ENCODE measurements at places on chromosomes 16 and 17. TPM values are rescaled to one million over a fixed set of nuclear protein-coding genes. Genes with fewer than 3 reads are reported as not detected.

DNA sequence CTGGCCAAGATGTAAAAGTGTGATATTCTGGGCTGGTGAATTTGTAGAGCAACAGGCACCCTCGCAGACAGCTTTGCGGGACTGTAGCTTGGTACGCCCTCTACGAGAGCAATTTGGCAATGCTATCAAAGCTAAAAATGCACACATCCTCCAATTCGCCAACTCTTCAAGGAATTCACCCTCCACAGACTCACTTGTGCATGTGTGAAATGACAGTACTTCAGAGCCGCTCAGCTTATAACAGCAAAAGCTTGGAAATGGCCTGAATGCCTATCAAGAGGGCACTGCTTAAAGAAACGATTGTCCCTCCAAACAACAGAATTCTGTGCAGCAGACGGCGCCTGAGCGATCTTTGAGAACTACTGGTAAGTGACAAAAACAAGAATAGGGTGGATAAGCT, 130.8 kb downstream of the SDK2 start:
- peaks cover 76% of the 10 kb centered on the region for H3K27me3 ChIP-seq
- no peaks in the 10 kb centered on the region for H3K4me1 ChIP-seq
- H3K27ac ChIP-seq, result no peak overlapping the region
- no peak overlapping the region for H3K4me3 ChIP-seq
- H3K36me3 ChIP-seq, result no peaks in the 10 kb centered on the region

DNA sequence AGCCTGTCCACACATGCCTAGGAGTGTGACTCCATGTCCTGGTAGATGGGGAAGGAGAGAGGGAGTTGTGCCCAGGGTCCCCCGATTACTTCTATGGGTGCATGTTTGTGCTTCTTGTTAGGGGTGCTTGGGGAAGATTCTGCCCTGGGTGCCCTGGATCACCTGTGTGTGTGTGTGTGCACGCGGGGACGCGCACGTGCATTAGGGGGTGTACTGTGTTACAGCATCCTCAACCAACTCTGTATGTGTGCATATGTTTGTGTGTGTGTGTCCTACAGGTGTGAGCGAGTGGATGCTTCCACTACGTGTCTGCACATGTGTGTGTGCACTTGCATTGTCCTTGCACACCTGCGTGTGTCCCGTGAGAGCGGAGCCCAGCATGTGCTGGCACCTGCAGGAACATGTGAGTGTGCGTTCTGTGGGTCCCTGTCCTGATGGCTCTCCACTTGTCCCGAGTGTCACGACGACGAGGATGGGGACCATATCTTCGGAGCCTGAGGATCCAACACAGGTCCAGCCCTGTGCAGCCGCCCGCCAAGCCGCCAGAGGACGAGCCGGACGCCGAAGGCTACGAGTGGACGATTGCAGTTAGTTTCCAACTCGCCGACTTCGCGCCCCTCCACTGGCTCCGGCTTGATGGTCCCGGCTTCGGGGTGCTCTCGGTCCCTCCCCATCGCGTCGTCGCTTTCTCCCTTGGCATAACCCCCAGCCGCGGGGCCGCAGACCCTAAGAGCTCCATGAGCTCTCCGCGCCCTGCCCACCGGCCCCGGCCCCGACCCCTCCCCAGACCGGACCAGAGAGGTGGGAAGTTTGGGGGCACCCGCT, 6.0 kb upstream of the TBC1D3B start:
- no peaks in the 10 kb centered on the region for H3K36me3 ChIP-seq
- no peaks in the 10 kb centered on the region for H3K4me1 ChIP-seq
- no peak for DNase-seq
- H3K27me3 ChIP-seq, result peaks cover 39% of the 10 kb centered on the region
- H3K27ac ChIP-seq, result no peak overlapping the region

GRCh38 chr16:56732366-56732765, 2.4 kb downstream of the NUP93 start:
- H3K27ac ChIP-seq, result no peak overlapping the region
- no peak overlapping the region for H3K4me3 ChIP-seq
- H3K36me3 ChIP-seq, result no peaks in the 10 kb centered on the region

DNA sequence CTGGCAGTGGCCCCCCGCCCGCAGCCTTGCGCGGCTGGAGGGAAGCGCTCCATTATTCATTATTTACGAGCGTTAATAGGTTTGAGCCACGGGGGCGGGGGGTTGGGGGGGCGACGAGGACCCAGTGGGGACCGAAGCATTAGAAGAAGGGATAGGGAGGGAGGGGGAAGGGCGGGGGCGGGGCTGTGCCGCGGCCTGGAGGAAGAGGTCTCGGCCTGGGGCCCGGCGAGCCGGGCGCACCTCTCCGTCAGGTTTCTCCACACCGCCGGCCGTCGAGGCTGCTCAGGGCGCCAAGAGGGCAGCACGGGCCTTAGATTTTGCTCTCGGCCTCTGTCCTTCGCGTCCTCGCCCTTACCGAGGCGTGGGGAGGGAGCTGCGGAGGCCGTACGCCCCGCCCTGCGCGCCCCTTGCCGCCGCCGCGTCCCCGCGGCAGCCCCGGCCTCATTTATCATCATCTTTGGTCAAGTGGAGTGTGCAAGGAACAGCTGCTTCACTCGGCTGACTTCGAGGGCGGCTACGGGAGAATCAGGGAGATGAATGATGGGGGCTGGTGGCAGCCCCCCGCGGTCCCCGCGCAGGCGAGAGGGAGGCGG, 54.2 kb downstream of the SREBF1 start:
- no peak for DNase-seq
- peak overlapping the region; percentile 74 for H3K4me3 ChIP-seq
- H3K36me3 ChIP-seq, result no peaks in the 10 kb centered on the region
- peak overlapping the region; percentile 16 for H3K27ac ChIP-seq
- H3K27me3 ChIP-seq, result no peaks in the 10 kb centered on the region

GRCh38 chr17:70702683-70703255, 533.4 kb downstream of the KCNJ2 start:
- no peaks in the 10 kb centered on the region for H3K36me3 ChIP-seq
- H3K27me3 ChIP-seq, result no peaks in the 10 kb centered on the region
- no peak overlapping the region for H3K4me3 ChIP-seq
- DNase-seq, result no peak
- H3K4me1 ChIP-seq, result no peaks in the 10 kb centered on the region
- H3K27ac ChIP-seq, result no peak overlapping the region

- H3K27me3 ChIP-seq, result no peaks in the 10 kb centered on the region
- no peak overlapping the region for H3K4me3 ChIP-seq
- DNase-seq, result peak; percentile 72
Measured at GRCh38 chr16:27179500-27180072, 23.7 kb upstream of the KDM8 start.

- no peaks in the 10 kb centered on the region for H3K36me3 ChIP-seq
- no peaks in the 10 kb centered on the region for H3K4me1 ChIP-seq
- DNase-seq, result no peak
- H3K27ac ChIP-seq, result no peak overlapping the region
- peaks cover 78% of the 10 kb centered on the region for H3K27me3 ChIP-seq
Measured at GRCh38 chr16:66231452-66232160, 134.9 kb upstream of the CDH5 start.

DNA sequence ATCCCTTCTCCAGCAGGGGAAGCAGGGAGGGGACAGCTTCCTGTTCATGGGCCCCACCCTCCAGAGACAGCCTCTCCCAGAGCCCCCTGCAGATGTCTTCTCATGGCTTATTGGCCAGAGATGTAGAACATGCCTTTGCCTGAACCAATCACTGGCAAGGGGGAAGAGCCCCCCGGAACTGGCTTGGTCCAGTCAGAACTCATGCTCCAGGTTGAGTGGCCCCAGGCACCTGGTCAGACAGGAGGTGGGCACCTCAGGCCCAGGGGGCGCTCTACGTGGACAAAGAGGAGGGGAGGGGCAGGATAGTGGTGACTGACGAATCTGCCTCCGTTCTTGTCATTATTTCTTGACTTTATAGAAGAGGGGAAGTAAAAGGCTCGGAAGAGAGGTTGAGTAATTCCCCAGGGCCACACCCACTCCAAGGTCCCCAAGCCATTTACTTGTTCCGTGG, 23.6 kb downstream of the RAB11FIP4 start:
- H3K4me3 ChIP-seq, result no peak overlapping the region
- no peaks in the 10 kb centered on the region for H3K36me3 ChIP-seq
- no peak overlapping the region for H3K27ac ChIP-seq
- peaks cover 25% of the 10 kb centered on the region for H3K27me3 ChIP-seq
- H3K4me1 ChIP-seq, result peaks cover 32% of the 10 kb centered on the region

DNA sequence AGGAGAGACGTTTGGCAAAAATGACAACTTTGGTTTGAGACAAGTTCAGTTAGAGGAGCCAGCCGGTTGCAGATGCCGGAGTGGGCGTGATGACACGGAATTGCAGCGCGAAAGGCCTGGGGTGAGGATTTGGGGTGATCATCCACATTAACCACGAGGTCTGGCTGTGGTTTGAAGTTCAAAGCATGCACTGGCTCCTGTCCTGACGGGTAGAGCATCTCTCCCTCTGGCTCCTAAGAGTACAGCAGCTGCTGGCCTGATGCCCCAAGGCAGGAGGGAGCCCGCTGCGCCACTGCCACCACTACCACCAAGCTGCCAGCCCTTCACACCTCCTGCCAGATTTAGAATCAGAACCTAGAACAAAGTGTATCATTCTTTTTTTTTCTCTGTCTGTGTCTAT, 3.7 kb downstream of the RHBDL3 start:
- no peak overlapping the region for H3K27ac ChIP-seq
- H3K4me1 ChIP-seq, result peaks cover 23% of the 10 kb centered on the region
- H3K27me3 ChIP-seq, result peaks cover 16% of the 10 kb centered on the region
- no peak overlapping the region for H3K4me3 ChIP-seq
- no peak for DNase-seq

- no peaks in the 10 kb centered on the region for H3K27me3 ChIP-seq
- no peak for DNase-seq
- H3K36me3 ChIP-seq, result no peaks in the 10 kb centered on the region
- H3K4me1 ChIP-seq, result peaks cover 23% of the 10 kb centered on the region
- no peak overlapping the region for H3K4me3 ChIP-seq
Measured at GRCh38 chr17:72334205-72334604, 213.4 kb downstream of the SOX9 start.

GRCh38 chr17:30906101-30906911, at the start of gene TEFM:
Gene TEFM, minus strand, starts transcription at chr17:30906238. Its CDS starts 40 bp downstream, at chr17:30906198.
- DNase-seq, result peak; percentile 86
- H3K4me3 ChIP-seq, result peak within 1 kb of the TSS; percentile 77
- H3K4me1 ChIP-seq, result peaks cover 16% of the 10 kb centered on the region
- peak within 1 kb of the TSS; percentile 84 for H3K27ac ChIP-seq

- no peak overlapping the region for H3K4me3 ChIP-seq
- no peak overlapping the region for H3K27ac ChIP-seq
- DNase-seq, result no peak
- peaks cover 99% of the 10 kb centered on the region for H3K4me1 ChIP-seq
- no peaks in the 10 kb centered on the region for H3K36me3 ChIP-seq
Measured at GRCh38 chr17:42883802-42884558, 16.6 kb upstream of the G6PC1 start.

DNA sequence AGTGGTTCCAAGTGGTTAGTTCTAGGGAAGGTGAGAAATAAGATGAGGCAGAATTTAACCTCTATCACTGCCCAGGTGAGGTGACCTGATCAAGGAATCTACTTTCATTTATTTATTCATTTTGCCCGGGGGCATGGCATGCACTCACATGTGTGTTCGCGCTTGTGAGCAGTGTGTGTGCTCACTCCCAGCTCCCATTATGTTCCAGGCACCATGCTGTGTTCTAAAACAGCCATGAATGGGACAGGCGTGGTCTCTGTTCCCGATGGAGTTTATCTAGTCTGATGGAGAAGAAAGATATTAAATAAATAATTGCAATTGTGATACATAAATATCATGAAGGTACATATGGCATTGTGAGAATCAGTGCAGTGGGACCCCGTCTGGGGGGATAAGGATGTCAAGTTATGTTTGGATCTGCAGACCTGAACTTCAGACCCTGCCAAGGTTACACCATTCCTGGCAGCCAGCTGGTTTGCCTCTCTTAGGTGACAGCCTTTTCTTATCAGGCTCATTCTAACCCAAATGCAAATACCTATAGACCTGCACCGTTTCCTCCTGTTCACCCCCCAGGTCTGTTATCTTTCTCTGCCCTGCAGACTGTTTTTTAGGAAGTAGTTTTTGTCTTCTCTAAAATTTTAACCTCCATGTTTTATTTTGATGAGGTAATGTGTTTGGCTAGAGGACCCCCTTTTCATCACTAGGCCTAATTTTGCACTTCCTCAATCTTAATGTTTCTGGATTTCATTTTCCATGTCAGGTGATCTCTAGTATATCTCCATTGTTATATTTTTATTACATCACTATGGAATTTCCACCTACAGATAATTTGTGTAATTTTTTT, 11.8 kb downstream of the CYB5B start:
- peaks cover 51% of the 10 kb centered on the region for H3K36me3 ChIP-seq
- H3K4me3 ChIP-seq, result peak overlapping the region; percentile 3
- DNase-seq, result peak; percentile 69
- peak overlapping the region; percentile 34 for H3K27ac ChIP-seq

DNA sequence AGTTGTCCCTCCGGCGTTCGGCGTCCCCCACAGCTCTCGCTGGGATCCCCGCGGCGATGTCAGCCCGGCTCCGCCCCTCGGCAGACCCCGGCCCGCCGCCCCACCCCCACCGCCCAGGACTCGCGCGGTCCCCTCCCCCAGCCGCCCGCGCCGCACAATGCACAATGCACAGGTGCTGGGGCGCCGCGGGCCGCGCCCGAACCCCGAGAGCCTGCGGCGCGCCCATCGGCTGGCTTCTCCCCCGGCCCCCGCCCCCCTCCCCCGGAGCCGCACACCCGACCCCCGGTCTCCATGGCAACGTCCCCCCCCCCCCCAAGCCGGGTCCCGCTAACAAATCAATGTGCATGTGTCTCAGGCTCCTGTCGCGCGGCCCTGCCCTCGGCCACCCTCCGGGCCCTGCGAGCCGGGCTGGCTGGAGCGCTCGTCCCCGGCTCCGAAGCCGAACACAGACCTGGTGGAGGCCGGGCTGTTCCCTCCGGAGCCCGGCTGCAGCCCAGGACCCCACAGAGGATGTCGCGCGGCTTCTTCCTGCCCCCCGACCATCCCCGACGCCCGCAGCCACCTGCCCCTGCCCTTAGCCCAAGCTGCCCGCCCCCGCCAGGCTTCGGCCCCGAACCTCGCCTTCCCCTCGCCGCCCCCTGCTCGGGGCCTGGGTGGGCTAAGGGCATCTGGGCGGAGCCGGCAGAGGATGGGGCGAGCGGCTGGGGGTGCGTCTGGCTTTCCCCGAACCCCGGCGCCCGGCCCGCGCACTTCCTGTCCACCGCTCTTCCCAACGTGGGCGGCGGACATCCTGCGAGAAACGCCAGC, 818 bp upstream of the CBX8 start:
- H3K36me3 ChIP-seq, result peaks cover 5% of the 10 kb centered on the region
- peaks cover 33% of the 10 kb centered on the region for H3K27me3 ChIP-seq
- peaks cover 60% of the 10 kb centered on the region for H3K4me1 ChIP-seq

- peak; percentile 76 for DNase-seq
- H3K36me3 ChIP-seq, result no peaks in the 10 kb centered on the region
- H3K27me3 ChIP-seq, result peaks cover 14% of the 10 kb centered on the region
Measured at GRCh38 chr16:2015117-2015946, 4.3 kb upstream of the NPW start.

GRCh38 chr16:24896439-24896838, 50.7 kb downstream of the SLC5A11 start:
- no peaks in the 10 kb centered on the region for H3K27me3 ChIP-seq
- no peak overlapping the region for H3K27ac ChIP-seq
- no peak for DNase-seq
- H3K4me1 ChIP-seq, result no peaks in the 10 kb centered on the region
- H3K4me3 ChIP-seq, result no peak overlapping the region

Gene OTOP3
- total RNA-seq, result not detected

Gene CCL11
- total RNA-seq, result not detected

Gene PRSS27
- 0.20 TPM for total RNA-seq

Gene CD300E
- total RNA-seq, result not detected

Gene FBXW10B
- total RNA-seq, result 0.24 TPM

Gene MYO15B
- 2.8 TPM for total RNA-seq

Gene MXRA7
- total RNA-seq, result 44.8 TPM

Gene GPRC5B
- total RNA-seq, result 0.53 TPM

Gene TCAP
- total RNA-seq, result 0.24 TPM

Gene RND2
- total RNA-seq, result 0.11 TPM

Gene PPL
- 6.6 TPM for total RNA-seq

Gene KCNG4
- total RNA-seq, result not detected

Gene STH
- not detected for total RNA-seq

Gene SPN
- 0.22 TPM for total RNA-seq

Gene LRRC37B
- total RNA-seq, result 8.7 TPM

Gene BAHCC1
- 1.7 TPM for total RNA-seq

Gene CDH16
- 3.2 TPM for total RNA-seq

Data from HepG2 (cell line).